ENCODE measurements at places on chromosomes 2 and 18. TPM values are rescaled to one million over a fixed set of nuclear protein-coding genes. Genes with fewer than 3 reads are reported as not detected.

- DNase-seq, result peak; percentile 32
These were observed 114.5 kb downstream of the CDH2 start for GRCh38 chr18:28062443-28062842.

DNA sequence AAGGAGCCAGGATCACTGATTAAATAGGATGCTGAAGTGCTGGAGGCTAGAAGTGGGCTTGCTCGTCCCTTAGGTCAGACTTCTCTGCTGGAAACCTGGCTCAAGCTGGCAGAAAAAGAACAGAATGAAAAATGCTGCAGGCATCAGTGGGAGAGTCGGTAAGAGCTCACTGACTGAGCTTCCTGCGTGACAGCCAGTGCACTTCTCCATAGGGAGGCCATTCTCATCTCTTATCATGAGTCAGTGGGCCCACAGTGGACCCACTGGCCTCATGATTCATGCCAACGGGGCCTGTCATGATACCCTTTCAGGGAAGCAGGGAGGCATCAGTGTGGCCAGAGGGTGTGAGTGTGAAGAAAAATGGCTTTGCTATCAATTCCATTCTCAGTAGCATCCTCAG is 498.2 kb downstream of the PTPRM start:
- DNase-seq, result no peak

DNA sequence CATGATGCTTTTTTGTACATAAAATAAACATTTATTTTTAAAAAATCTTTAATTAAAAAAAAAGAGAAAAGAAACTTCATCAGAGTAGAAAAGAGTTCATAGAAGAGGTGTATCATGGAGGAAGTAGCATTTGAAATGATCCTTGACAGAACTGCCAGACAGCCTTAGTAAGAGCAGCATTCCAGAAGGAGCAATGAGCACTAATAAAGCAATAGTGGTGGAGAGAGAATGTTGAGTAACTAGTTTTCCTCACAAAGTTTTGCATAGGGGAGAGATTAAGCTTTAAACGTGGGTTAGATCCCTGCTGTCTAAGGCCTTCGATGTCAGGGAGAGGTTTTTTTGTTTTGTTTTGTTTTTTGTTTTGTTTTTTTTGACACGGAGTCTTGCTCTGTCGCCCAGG is 29.8 kb upstream of the METTL21A start:
- no peak for DNase-seq

The CD8B gene
- not detected for total RNA-seq

The SERPINB10 gene
- total RNA-seq, result 0.29 TPM
